Mammary epithelial cell (primary cell): ENCODE measurements at places on chromosomes 12 and 14.

DNA sequence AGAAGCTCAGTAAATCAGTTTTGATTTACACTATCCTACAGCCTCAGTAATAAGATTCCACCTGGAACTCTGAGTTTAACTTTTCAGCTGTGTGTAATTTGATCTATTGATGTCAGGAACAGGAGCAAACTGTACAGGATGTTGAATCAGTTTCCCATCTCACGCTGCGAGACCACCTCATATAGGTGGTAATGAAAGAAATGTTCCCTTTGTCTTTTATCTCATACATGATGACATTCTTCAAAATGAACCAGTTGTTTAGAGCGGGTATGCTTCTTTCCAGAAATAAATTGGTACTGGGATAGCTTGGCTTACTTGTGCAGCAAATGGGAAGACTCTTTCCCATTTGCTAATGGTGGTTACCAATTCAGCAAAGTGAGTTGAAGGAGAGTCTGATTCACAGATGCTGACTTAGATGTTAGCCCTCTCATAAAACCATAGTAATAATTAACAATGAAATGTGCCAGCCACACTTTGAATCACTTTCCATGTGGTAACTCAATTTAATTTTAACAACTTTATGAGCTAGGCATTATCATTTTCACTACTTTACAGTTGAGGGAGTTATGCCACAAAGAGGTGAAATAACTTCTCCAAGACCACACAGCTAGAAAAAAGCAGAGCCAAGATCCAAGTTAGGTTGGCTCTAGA lies 251.5 kb downstream of the PAWR start:
- DNase-seq: no peak

GRCh38 chr12:60212159-60213000 lies 616.6 kb downstream of the SLC16A7 start:
- DNase-seq: no peak

- DNase-seq: no peak
These were observed 252.2 kb downstream of the BTG1 start for GRCh38 chr12:91893476-91893875.

DNA sequence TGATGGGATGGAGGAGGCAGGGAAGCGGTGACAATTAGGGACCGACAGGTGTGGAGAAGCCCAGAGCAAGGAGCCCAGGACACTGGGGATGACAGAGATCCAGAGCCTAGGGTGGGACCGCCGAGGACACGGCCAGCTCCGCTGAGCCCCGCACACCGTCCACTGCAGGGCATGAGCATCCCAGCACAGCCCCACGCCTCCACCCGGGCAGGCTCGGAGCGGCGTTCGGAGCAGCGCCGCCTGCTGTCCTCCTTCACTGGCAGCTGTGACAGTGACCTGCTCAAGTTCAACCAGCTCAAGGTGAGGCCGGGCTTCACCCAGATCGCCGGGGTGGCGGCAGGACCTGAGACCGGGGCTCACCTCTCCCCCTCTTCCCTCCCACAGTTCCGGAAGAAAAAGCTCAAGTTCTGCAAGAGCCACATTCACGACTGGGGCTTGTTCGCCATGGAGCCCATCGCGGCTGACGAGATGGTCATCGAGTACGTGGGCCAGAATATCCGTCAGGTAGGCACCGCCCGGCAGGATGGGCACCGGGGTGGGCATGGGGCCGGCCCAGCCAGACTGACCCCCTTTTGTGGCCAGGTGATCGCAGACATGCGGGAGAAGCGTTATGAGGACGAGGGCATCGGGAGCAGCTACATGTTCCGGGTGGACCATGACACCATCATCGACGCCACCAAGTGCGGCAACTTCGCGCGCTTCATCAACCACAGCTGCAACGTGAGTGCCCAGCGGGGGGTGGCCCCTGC lies 23.7 kb downstream of the SETD1B start:
- DNase-seq: no peak

- no peak for DNase-seq
These were observed 27.5 kb upstream of the CDKN3 start for GRCh38 chr14:54369343-54369742.

GRCh38 chr14:23670481-23670880 lies 34.3 kb downstream of the DHRS2 start:
- DNase-seq: peak; percentile 8

GRCh38 chr14:32576088-32576795 lies 247.1 kb downstream of the AKAP6 start:
- peak; percentile 21 for DNase-seq

- DNase-seq: no peak
These were observed 51.3 kb upstream of the SLCO1C1 start for GRCh38 chr12:20643822-20644221.

DNA sequence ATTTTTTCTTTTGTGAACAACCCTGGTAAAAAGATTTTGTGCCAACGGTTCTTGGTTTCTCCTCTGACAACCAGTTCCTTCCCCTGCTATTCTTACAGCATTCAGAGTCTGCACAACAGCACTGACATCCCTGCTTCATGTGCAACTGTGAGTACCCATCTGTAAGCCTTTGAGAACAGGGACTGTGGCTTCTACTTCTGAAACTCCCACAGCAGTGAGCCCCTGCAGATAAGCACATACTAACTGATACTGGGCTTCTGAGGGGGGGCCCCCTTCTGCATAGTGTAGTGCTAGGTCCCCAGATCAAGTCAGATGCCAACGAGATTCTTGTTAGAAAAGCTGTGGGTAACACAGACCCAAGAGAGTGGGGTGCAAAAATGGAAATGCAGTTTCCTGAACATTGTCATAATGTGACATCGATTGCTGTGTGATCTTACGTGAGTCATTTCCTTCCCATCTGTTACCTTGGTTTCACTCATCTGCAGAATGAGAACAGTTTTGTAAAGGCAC lies 11.1 kb upstream of the NINJ2 start:
- no peak for DNase-seq

GRCh38 chr14:77123381-77124325 lies 17.9 kb downstream of the ZDHHC22 start:
- peak; percentile 89 for DNase-seq

DNA sequence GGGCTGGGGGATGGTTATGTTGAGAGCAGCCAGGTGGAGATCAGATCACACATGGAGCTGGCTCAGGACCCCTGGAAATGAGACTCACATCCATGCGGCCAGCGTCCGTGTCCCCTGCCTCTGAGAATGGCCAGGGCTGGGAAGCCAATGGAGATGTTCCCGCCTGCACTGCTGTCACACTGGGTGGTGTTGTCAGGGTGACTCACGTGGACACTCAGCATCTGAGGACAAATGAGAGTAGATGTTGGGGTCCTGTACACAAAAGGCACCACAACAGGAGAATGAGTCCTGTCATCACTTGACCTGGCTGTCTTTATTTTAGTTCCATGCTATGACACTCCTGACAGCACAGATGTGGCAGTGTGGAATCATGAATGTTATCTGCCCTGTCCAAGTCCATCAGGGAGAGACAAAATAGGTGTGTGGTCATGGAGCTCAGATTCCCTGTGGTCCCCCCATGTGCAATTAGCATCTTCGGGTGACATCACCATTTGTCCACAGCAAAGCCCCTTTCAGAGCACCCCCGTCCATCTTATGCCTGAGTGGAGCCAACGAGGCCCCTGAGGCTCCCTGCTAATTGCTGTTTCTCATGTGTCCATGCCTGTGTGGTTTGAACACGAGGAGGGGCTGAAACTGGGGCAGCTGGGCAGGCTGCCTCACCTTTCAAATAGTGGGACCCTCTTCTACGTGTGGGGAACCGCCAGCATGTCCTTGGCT lies 393.5 kb downstream of the AACS start:
- no peak for DNase-seq

- DNase-seq: no peak
These were observed 288.3 kb upstream of the AMIGO2 start for GRCh38 chr12:47367912-47368537.

DNA sequence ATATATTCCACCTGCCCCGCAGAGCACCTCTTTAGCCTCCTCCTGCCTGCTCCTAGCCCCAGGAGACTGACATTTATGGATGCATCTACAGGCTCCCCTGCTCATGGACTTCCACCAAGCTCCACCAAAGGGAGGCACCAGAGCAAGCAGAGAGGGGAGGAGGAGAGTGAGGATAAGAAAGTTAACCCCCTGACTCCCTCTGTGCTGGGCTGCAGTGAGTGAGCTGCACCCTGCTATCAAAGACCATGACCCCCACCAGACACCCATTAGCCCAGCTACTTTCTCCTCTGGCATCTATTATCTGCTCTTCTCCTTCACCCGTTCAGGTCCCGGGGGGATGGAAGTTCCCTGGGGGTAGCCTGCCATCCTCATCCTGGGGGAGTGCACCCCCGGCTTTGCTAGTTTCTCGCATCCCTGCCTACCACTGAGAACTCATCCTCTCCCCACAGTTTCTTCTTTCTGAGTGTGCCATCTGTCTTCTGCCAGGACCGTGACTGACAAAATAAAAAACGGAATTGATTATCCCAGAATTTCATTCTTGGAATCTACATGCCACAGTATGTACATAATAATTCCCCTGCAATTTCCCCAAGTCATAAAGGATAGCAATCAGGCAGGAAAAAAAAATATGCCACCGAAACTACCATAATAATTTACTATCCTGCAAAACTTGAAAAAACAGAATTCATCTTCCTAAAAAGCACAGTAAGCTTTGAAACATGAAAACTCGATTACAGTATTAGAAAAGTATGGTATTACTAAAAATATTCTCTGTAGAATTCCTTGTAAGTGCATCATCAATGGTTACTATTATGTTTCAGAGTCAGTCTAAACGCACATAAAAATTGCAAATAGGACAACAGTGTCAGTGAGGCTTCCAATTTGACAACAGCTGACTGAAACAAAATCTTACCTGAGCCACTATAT lies 45.2 kb downstream of the FOXN3 start:
- DNase-seq: no peak

GRCh38 chr12:14272956-14273912 lies 92.2 kb upstream of the ATF7IP start:
- DNase-seq: peak; percentile 78
